ENCODE measurements at places on chromosomes 11 and 22.

GRCh38 chr11:27972522-27973170 lies 135.3 kb downstream of the KIF18A start:
- DNase-seq, result no peak

- DNase-seq, result no peak
Observed at GRCh38 chr22:46574993-46575910, 37.8 kb upstream of the CELSR1 start.

DNA sequence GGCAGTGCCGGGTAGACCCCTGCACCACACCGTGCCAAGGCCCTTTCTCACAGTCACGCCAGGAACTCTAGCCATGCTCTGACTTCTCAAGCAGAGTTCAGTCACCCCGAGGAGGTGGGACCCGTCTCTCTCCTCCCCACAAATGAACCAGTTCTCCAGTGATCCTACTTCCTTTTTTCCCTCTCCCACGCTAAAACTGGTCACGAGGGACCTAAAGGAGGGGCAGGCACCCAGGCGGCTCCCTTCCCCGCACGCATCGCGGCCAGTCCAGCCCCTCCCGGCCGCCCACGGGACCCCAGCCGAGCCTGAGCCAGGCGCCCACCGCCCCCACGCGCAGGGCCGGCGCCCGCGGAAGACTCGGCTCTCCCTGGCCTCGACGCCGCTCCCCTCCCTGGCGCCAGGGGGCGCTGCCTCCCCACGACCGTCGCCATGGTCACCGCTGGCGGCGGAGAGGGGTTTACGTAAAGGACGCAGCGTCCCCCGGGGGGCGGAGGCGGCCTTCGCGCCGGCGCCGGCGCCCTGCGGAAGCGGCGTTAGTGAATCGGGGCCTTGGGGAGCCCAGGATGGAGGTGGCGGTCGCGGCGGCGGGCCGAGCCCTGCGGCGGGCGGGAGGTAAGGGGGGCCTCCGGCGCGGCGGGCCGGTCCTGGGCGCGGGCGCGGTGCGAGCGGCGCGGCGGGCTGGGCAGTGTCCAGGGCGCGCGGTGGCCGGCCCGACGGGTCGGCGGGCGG lies at the start of gene DAGLA:
Gene DAGLA, plus strand, starts transcription at position 499 of the 729 bp plus-strand sequence. CDS start 39,765 bp downstream, outside the sequence.
- peak; percentile 67 for DNase-seq

DNA sequence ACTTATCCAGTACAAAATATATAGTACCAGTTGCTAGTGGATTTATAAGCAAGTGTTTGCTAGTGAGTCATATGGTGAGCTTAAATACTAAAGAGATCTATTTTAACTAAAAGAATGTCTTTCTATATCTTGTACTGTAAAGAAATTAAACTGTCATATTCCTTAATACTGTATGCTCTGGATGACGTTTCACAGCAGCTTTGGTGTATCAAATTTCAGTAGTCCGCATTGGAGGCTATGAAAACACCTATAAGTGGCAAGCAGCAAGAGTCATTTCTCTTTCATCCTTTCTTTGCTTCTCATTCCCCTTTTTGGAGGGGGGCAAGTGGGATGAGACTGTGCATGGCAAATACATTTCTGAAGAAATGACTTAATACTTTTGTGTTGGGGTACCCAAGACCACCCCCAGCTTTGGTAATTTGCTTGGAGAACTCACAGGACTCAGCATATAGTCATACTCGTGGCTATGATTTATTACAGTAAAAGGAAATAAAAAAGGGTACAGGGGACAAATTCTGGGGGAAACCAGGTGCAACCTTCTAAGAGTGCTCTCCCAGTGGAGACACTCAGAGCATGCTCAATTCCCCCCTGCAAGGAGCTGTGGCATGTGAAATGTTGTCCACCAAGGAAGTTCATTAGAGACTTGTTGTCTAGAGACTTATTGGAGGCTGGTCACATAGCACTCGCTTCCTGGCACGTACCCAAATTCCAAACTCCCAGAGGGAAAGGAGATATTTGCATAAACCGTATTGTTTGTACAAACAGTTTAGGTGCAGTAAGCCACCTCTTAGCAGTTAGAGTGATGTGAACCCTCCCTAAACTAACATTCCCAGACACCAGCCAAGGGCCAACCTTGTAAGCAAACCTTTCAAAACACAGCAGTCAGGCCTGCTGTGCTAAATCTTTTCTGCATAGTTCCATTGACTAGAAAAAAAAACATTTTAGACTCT lies 210.8 kb downstream of the PGR start:
- DNase-seq, result no peak

GRCh38 chr11:117734601-117735024 lies 62.4 kb downstream of the DSCAML1 start:
- no peak for DNase-seq

- DNase-seq, result no peak
Observed at GRCh38 chr11:13908535-13908934, 54.0 kb upstream of the SPON1 start.

- no peak for DNase-seq
Observed at GRCh38 chr22:48742191-48742555, 1085.5 kb downstream of the BRD1 start.

DNA sequence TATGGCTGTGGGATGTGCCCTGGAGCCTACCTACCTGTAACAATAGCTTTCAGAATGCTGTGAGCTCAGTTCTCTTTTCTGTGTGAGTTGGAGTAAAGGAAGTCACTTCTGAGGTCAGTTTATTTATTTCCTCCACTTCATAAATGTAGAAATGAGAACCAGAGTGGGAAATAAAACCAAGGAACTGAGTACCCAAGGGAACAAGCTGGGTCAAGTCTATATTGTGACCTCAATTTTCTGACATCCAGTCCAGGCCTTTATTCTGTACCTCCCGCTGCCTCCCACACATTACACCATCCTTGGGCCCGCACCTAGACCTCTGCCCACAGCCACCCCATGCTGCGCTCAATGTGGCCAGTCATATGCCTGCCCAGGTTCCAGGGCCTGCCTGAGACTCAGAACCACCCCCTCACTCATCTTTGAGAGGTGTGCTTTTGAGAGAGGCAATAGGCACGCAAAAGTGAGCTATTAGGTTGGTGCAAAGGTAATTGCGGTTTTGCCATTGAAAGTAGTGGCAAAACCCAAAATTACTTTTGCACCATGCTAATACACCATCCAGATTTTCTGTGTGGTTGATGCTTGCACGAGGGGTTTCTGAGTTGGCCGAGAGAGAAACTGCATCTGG lies 9.8 kb downstream of the MS4A6E start:
- no peak for DNase-seq

DNA sequence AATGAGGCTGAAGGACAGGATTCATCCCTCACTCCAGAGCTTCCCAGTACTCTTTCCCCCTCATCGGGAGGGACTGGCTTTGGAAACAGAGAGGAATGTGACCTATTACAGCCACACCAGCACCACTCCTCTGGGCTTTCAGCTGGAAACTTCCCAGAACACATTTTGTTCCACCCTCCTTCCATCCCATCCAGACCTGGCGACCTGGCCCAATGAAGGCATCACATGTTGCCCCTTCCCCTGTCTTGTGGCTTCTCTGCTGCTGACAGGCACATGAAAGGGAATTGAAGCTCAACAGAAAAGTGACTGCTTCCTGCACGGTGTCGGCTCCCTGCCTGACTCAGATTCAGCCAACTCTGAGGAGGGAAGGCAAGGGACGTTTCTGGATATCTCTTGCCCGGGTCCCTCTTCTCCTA lies 19.1 kb downstream of the IRAG1 start:
- DNase-seq, result no peak

DNA sequence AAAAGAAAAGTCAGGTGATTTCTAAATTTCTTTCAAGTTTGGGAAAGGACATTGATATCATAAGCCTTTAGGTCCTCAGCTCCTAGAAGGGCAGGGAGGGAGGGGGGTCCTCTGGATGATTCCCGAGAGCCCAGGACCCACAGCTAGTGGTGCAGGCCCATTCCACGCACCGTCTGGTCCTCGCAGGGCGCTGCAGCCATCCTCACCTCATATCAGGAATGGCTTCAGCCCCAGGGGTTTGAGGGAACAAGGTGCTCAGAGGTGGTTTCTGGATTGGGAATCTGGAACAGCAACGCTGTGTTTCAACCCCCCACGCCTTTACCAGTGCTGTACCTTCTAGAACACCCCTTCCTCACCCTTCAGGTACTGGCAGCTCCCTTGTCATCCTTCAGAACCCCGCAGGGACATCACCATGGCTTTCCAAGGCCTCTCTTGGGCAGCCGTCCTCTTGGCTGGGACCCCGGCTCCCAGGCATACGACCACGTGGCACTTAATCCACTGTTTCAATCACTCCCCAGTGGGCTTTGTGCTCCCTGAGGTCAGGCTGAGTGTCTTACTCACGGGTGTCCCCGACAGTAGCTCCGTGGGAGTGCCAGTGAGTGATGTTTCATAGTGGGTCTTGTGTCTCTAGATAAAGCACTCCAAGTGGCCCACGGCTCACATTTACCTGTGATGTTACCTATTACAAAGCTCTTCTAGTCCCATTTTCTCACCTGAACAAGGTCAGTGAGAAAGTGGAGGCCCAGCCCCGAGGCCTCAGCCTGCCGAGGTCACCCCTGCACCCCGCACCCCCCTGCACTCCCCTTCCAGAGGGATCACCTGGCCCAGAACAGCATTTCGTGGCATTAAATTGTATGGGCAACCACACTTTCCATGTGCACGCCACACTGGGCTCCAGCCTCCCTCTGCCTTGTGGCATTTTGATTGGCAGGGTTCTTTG lies 93.9 kb downstream of the MORC2 start:
- DNase-seq, result no peak

- DNase-seq, result no peak
Observed at GRCh38 chr22:20852503-20852902, 6.1 kb downstream of the PI4KA start.

GRCh38 chr11:19592842-19593241 lies 119.8 kb upstream of the NAV2 start:
- no peak for DNase-seq

- no peak for DNase-seq
Observed at GRCh38 chr22:46951973-46952372, 189.5 kb downstream of the TBC1D22A start.

DNA sequence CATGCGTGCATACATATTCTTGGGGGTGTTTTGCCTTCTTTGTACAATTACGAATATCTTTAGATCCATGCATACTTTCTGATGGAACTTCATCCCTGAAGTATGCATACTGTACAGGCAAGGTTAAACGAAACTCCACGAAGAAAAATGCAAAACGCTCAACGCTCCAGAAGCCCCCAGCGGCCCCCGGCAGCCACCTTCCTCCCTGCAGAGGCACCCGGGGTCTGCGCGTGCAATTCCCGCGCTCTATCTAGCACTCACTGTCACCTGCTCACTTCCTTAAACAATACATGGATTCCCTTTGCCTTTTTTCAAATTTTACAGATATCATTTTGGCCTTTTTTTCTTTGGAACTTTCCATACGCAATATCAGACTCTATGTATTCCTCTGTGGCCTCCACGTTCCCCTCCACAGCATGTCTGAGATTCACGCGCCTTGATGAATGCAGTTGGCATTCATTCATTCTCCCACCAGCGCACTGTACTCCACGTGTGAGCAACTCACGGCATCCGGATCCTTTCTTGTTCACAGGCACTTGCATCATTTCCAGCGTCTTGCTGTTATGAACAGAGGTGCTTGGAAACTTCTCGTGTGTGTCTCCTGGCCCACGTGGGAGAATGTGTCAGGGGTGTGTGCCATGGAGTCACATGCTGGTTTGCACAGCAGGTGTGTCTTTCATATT lies 214.3 kb downstream of the CTTN start:
- no peak for DNase-seq

GRCh38 chr11:1370186-1371025 lies 19.3 kb upstream of the BRSK2 start:
- DNase-seq, result no peak

GRCh38 chr11:130071211-130071712 lies 1.6 kb downstream of the APLP2 start:
- no peak for DNase-seq

DNA sequence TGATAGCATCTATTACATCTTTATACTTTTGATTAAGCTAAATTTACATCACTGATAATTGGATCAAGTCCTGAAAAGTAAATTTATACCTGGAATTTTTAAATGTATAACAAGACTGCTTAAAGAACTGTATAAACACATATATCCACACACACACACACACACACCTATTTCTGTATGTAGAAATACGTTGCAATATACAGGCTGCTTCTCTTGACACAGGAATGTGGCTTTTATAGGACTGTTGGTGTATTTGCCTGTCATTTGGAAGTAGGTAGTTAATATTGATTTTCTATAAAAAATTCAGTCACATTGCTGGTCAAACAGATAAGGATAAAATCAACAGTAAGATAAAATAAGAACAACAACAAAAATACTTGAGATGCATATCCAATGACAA lies 708.5 kb upstream of the RAG2 start:
- no peak for DNase-seq

GRCh38 chr22:48563966-48564330 lies 1263.7 kb downstream of the BRD1 start:
- DNase-seq, result no peak

DNA sequence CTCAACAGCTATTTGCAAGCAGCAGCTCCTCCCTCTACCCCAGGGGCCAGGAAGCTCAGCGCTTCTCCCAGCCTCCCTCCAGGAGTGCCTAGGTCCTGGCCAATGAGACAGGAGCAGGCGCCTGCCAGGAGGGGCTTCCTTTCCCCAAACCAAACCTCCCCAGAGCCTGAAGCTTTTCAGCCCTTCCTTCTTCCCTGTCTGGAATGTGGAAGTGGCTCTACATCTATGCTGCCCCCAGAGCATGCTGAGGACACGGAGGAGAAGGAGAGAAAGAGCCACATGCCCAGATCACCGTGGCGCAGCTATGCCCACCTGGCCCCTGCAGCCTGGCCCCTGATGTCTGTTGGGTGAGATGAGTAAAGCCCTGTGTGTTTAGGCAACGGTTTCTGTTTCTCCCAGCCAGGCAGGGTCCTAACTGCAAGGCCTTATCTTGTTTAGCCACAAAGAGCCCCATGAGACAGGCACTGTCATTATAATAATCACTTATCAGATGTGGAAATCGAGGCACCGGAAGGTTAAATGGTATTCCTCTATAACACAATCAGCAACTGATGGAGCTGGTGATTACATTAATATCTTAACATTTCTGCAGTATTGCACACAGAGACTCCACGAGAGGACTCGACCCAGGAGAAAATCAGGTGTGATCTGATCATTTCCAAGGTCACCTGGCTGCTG lies 315.8 kb downstream of the CTTN start:
- DNase-seq, result no peak

DNA sequence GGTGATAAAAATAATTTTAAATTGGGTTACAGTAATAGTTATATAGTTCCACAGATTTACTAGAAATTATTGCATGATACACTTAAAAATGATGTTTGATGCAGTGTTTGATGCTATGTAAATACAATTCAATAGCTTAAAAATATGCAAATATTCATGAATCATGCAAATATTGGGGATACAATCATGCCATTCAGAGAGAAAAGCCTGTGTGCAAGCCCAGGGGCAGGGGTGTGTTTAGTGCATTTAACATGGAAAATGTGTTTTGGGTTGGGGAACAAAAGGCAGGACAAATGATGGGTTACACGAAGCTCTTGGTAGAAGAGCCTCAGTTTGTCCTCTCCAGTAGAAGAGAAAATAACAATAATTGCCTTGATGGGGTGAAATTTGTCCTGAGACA lies 6.0 kb downstream of the TRIM22 start:
- DNase-seq, result no peak

GRCh38 chr22:36910461-36910860 lies 3.0 kb upstream of the CSF2RB start:
- DNase-seq, result no peak
